ENCODE measurements at places on chromosomes 2 and 18.

GRCh38 chr2:205590759-205591158 lies 91.5 kb upstream of the NRP2 start:
- no peak for DNase-seq

DNA sequence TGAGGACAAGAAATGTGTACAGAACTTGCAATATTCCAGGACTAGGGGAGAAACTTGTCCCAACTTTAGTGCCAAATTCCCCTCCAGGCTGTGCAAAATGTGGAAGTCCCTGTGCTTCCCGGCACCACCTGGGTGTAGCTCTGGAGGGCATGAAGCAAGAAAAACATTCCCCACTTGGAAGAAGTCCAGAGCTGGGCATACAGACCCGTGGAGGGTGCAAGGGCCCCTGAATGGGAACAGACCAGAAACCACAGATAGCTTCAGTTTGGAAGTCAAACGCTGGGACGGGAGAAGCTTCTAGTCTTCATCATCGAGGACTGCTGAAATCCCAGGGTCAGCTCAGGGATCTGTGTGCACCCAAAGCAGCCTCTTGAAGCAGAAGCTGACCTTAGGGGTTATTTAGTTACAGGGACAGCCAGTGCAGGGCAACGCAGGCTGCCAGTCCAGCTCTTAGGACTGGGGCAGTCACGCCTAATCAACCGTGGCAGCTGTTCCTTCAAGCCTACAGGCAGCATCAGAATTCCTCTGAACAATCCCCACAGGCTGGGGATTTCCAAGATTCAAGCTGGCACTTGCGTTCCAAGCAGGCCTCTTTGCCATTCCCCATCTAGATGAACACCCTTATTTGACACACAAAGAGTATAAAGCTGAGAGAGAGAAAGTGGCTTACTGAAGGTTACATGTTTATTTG lies 269.4 kb downstream of the LOXHD1 start:
- no peak for DNase-seq

DNA sequence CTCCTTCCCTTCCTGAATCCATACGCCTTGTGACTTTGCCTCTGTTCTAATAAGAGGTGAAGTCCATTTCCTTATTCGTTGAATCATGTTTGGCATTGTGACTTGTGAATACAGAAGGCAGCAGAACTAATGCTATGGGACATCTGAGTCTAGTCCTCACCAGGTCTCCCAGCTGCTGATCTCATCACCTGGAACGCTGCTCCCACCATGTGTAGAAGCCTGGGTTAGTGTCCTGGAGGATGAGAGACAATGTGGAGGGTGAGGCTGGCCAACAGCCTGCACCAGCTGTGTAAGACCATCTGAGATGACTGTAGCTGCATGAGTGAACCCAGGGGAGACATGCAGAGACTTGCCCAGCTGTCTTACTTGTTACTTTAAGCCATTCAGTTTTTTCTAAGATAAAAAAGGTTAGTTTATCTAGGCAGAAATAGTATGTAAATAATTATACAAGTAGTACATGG lies 3.5 kb upstream of the HAAO start:
- no peak for DNase-seq

GRCh38 chr2:234998404-234999211 lies 46.8 kb downstream of the SH3BP4 start:
- DNase-seq: no peak

- DNase-seq: no peak
Measured at GRCh38 chr2:237669628-237670392, 42.4 kb downstream of the LRRFIP1 start.

DNA sequence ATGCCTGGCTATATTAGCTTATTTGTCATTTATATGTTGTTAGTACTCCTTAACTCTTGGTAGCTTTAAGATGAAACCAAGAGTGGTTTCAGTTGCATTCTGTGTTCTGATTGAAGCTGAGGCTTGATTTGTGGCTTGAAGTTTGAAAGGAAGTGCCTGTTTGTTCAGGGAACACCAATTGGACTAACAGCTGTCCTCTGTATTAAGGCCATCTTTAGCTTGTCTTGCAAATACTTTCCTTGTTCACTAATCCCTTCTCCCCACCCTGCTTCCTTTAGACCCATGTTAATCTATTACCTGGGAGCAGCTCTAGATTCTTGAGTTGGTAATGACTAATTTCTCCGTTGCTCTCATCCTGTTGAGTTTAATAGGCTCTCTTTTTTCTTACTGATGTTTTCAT lies 13.4 kb downstream of the ITGA6 start:
- DNase-seq: peak; percentile 73

GRCh38 chr2:236946871-236947270 lies 138.8 kb upstream of the COPS8 start:
- DNase-seq: no peak

DNA sequence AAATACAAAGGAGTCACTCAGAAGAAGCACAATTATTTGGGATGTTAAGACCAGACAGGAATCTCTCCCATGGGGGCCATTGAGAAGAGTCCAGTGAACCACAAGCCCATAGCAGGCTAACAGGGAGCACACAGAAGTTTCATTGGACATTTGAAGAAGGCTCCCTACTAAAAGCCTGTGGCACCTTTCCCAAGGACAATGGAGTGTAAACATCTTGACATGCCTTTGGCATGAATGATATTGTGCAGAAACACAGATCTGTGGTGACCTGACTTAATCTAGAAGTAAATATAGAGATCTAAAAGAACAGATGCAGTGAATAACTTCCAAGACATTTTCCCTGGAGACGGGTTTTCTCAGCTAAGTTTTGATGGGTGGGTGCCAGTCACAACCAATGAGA lies 221.5 kb downstream of the EPHA4 start:
- DNase-seq: no peak

GRCh38 chr2:129233166-129233565 lies 746.3 kb upstream of the RAB6C start:
- DNase-seq: no peak

DNA sequence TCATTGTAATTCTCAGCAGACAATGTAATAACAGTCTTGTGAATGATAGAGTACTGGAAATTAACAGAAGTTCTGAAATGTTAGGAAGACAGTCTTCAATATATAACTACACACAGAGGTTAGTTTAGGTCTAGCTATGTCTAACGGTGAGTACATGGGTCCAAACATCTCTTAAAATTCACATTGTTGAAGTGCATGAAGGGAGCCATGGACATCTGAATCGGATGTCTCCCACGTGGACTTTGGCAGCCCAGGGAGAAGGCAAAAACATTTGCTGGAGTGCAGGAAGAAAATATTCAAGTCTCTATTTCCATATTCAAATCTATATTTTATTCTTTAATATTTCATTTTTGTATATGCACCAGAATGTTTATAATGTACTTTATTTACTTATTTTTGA lies 34.8 kb downstream of the CACNB4 start:
- no peak for DNase-seq

DNA sequence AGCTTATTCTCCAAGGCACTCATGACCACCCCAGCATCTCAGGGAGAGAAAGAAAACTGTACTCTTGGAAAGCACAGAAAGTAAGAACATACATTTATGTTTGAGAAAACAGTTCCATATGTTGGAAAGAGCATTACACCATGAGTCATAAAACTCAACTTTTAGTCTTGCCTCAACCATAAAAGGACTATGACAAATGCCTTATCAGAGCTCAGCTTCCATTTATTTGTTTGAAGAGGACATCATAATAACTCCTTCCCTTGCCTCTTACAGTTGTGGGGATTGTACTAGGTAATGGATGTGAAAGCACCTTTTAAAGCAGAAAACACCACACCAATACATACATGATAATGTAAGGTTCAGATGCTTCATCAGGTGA lies 370.8 kb downstream of the LNPK start:
- DNase-seq: no peak

DNA sequence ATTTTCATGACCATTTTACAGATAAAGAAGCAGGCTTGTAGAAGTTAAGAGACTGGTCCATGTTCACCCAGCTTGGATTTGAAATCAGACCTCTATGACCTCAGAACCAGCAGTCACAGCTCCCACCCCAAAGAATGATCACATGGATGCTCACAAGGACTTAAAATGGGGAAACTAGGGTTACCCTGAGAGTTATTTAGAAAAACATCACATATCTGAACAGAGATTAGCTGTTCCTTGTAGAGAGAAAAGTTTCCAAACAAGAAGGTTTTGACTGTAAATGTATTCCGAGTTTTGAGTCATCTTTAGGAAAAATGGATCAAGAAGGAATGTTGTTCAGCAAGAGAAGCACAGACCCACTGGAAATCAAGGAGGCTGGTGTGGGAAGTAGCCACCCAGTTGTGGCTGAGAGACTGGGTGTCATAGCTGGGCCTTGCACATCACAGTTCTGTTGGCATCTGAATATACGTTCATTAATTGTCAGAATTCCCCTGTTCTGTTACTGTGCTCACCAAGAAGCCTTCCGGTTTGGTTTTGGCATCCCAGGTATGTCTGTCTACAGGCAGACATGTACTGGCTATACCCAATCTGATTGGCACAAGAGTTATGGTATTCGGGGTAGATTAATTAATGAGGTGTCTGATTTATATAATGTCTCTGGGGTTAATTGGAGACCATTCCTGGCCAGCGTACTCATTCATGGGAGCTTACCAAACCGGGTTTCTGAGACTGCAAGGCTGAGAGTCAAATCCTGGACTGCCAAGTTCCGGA lies 371.8 kb upstream of the SLC14A2 start:
- DNase-seq: no peak

DNA sequence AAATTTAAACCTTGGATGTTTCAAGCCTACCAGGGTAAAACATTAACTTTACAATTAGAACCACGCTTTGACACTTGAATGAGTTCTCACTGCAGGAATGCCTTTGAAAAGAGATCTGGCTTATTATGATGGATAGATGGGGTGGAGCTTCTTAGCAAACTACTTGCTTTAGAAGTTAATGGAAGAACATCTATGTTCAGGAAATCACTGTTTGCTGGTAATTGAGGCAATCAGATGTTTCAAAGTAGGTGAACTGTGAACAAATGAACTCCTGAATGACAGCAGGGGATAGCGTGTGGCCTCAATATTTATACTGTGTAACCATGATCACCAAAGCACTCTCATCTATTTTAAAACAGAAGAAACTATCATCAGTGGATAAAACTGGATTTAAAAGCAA lies 383.6 kb downstream of the PIK3C3 start:
- DNase-seq: peak; percentile 77

- no peak for DNase-seq
Measured at GRCh38 chr2:181152701-181153100, 172.3 kb downstream of the UBE2E3 start.

- no peak for DNase-seq
Measured at GRCh38 chr2:40256008-40256407, 195.9 kb downstream of the SLC8A1 start.

- no peak for DNase-seq
Measured at GRCh38 chr2:225122583-225123486, 80.6 kb upstream of the DOCK10 start.

- peak; percentile 41 for DNase-seq
Measured at GRCh38 chr2:209501579-209501978, 77.7 kb downstream of the MAP2 start.

DNA sequence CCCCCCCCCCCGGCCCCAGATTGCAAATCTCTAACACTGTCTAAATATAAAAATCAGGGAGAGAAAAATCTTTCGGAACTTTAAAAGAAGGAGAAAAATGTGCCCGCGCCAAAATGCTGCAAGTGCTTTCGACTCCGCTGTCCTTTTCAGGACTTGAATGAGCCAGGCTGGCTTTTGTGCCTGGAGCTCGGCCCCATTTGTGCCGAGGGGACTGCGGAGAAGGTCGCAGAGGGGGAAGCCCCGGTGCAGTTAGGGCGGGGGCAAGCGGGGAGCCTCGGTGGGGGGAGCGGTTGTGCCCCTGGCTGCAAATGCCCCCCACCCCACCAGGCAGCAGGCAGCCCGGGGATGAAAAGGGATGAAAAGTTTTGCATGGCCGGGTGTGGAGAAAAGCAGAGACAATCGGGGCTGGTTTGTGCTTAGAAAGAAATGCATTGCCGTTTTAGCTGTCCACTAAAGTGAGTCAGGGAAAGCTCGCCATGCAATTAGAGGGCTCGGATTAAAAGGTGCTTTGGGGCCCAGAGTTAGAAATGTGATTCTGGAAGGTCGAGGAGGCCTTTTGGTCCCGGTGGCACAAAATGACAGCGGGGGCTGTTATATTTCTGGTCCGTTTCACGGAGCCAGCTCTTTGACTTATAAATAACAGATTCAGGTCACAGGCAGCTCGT lies 1.6 kb downstream of the INHBB start:
- DNase-seq: no peak

GRCh38 chr2:18169121-18169892 lies 290.8 kb downstream of the KCNS3 start:
- no peak for DNase-seq

DNA sequence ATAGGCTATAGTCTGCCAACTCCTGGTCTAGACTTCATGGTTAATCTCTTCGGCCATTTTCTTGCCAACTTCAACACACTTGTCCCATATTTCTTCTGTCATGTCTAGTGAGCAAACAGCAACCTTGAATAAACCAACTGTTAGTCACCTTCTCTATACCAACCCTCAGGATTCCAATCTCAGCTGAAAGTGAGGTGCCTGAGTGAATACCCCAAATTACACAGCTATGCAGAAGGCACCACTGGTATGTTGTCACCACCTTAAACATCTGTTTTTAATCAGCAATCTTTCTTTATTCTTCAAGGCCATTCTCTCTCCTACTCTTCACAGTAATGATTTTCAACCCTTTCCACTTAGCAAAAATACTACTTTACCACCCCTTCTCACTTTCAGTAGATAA lies 39.3 kb downstream of the THOC1 start:
- no peak for DNase-seq

GRCh38 chr2:209425471-209426071 lies 1.7 kb downstream of the MAP2 start:
- peak; percentile 61 for DNase-seq

Data from HAP-1 (cell line).